DMS 273 treated with DMSO at 0.1 percent for 48 hours (cell line): ENCODE measurements at places on chromosomes 7 and 10.

- DNase-seq, result no peak
These were observed 57.3 kb upstream of the TES start for GRCh38 chr7:116153050-116153449.

DNA sequence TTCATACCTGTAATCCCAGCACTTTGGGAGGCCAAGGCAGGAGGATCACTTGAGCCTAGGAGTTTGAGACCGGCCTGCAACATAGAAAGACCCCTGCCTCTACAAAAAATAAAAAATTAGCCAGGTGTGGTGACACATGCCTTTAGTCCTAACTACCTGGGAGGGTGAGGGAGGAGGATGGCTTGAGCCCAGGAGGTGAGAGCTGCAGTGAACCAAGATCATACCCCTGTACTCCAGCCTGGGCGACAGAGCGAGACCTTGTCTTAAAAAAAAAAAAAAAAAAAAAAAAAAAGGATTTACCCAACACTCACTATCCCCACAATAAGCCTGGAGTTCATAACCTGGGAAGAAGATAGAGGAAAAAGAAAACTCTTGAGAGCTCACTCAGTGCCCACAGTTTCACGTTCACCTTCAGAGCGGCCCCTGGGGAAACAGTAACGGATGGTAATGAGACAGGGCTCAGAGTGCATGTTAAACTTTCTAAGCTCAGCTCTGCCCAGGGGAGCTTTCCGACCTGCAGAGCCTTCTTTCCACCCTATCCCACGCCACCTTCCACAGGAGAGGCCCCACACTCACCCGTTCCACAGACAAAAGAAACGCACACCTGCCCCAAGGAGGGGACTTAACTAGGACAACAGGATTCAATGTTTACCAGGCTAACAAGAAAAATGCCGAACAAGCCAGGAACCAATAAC, 259.8 kb upstream of the KLF14 start:
- DNase-seq, result no peak

- DNase-seq, result no peak
These were observed 327.6 kb upstream of the ZNF32 start for GRCh38 chr10:43976292-43976691.

DNA sequence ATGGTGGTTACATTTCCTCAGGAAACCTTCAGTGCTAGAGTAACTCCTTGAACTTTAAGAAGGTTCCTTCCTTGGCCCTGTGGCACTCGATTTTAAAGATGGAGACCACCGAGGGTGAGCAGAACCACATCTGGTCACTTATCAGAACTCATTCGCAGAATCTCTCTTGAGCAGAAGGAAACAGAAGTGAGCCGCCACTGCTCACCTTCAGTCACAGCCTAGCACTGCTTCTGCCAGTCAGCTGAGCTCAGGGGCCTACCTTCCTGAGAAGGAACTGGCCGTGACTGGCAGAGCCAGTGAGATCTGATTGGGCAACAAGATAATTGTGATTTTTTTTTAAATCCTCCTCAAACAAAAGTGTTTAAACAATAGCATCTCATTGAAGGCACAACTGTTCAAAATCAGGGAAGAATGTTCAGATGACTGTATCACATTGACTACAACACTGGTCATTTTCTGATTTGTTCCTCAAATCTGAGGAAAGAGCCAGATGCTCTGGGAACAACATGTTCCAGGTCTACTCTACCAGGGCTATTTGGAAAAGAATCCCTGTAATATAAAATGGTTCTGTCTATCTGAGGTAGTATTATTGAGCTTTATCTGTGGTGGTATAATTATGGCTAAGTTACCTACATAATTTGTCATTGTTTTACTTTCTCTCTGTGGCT, 2.7 kb upstream of the SYPL1 start:
- DNase-seq, result no peak

DNA sequence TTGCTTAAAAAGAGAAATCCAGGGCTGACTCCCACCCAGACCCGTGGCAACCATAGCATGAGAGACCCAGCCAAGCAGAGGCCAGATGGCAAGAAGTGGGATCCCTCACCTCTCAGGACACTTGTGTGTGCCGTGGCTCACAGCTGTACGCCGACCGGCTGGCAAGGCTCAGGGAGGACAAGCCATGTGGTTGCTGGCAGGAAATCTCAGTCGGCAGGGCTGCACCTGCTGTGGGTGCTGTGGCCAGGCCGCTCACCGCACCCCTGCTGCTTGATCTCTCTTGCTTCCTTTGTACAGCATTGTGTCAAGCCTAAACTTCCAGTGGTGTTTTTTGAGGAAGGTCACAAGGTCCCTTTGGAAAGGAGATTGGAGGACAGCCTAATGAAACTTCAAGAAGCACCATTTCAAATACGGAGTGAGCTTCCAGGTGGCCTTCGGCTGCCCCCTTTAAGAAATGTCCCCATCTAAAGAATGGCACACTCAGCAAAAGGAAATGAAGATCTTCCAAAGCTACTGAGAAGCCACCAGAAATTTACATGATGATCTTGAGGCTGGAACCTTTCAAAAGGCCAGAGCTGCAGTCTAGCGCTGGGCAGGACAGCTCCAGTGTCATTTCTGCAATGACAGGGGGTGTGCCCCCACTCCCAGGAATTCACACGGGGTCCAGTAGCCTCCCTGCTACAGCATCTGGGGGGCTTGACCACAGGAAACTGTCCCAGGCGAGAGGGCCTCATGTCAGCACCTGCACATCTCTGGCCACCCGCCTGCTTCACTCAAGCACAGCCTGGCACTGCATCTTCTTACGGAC, 409.0 kb upstream of the MGMT start:
- DNase-seq, result no peak

GRCh38 chr10:78921895-78922294, 146.9 kb upstream of the ZMIZ1 start:
- DNase-seq, result no peak

DNA sequence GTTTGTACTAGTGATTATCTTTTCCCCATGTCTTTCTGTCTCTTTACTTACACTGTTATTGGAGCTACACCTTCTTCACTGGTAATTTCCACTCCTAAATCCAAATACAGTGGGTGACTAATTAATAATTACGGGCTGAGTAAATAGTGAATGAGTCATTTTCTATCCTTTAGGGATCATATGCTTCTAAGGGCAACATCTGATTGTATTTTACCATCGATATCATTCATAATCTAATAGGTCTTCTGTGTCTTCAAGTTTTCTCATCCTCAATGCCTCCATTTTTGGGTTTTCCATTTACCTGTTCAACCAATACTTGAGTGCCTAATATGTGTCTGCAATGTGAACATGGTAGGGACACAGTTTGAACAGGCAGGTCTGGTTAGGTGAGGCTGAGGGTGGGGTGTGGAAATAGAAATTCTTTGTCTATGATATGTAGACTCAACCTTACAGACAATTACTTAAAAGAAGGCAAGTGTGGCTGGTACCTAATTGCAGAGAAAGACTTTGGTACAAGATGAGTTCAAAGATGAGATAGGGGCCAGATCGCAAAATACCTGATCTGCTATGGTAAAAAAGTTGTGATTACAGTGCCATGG, 5.9 kb upstream of the DHX32 start:
- DNase-seq, result no peak

GRCh38 chr10:87507879-87508483, 3.3 kb downstream of the MINPP1 start:
- no peak for DNase-seq

GRCh38 chr10:7327885-7328284, 82.9 kb downstream of the SFMBT2 start:
- DNase-seq, result no peak

GRCh38 chr7:6438427-6438826, 9.3 kb downstream of the DAGLB start:
- no peak for DNase-seq

DNA sequence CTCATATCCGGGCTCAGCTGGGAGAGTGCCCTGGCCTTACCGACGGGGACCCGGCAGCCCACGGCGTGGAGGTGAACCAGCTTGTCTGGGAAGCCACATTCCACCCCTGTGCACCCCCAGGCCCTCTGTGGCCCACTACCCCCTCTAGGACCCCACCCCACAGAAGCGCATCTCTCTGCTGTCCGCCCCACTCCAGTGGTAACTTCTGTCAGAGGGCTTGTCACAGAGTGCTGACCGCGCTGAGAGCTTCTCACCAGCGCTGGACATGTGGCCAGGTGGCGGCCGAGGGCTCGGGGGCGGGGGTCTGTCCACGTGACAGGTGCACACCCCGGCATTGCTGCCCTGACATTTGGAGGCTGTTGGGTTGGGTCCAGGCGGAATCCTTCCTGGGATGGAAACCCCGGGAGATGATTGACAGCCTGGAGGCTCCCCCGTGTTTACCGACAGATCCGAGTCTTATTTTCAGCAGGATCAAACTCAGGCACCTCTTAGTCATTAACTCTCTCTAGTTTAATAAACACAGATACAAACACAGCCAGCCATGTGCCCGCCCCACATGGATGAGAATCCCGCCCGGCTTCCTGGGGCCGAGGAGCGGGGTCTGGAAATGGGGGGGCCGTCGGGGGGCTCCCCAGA, 5.1 kb downstream of the ELFN1 start:
- no peak for DNase-seq

DNA sequence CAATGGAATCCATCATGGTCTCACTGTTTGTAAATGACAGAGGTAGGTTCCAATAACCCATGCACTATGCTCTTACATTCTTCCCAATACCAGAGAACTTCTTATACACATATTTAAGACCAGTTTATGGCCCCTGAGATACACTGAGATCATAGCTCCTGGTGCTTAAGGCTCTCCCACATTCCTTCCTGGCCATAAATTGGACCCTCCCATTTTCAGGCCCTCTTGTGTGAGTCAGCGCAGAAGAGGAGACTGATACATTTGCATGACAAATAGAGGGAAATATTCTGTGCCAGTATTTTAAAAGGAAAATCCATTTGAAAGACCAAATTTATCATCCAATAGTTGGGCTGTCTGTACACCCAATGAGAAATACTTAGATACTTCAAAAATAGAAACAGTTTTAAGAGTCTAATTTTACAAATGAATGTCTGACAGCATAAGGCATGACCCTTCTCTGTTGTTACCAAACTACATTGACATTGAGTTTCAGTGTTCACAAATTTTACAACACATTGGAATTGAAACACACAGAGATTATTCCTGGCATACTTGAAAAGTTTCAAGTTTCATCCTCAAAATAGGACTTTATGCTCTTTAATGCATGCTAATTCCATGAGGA, 35.3 kb downstream of the SLC16A9 start:
- no peak for DNase-seq
